ENCODE measurements at places on chromosomes 11 and 22. TPM values are rescaled to one million over a fixed set of nuclear protein-coding genes. Genes with fewer than 3 reads are reported as not detected.

DNA sequence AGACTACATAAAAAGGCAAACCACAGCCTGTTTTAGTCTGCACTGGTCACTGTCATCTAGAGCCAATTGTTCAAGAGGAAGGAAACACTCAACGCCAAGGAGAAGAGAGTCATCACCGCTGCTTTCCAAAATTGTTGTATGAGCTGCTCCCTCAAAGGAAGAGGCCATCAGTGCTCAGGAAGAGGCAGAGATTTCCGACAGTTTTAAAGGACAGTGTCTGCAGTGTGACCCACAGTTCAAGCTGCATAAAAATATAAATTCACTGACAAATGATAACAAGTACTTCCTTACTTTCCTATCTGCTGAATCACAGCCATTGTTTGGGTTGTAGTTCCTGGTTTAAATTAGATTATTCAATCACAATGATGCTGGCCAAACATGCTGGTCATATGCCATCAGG, 16.4 kb downstream of the PRCP start:
- DNase-seq, result no peak

DNA sequence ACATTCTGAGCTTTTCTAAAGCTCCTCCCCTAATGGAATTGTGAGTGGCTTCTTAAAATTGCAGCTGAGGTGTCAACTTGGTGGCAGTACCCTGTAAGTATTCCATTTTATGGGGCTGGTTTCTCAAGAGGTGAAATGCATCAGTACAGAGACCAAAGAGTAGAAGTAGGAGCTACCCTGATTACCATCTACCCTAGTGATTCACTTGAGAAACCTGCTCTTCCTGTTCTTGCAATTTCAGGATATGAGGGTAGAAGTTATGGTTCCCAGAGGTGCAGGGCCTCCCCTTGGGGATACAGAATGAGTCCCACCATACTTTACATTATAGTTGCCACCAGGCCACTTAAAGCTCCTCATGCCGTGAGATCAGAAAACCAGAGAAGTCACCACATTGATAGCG, 944.6 kb downstream of the OPCML start:
- DNase-seq, result no peak

DNA sequence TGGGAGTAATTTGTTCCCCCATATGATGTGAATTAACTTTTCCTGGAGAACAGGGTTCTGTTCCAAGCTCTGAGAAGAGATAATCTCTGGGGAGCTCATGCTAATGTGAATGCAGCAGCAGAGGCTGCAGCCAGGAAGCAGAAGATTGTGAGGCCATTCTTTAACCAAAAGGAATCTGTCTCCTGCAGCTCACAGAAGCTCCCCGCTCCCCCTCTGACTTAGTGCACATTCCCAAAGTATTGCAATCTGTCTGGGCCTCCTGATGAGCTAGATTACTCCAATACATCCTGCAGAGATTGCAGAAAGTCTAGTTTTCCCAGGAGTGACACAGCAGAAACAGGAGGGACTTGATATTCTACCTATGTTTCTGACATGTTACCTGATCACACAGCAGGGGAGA, 420.6 kb upstream of the FAT3 start:
- DNase-seq, result no peak

SMTNL1 gene
- total RNA-seq, result not detected

PPP2R1B gene
- total RNA-seq, result 50.1 TPM

All from liver (tissue), 10 donors.